NCI-H446 treated with DMSO at 0.1 percent for 48 hours (cell line): ENCODE measurements at places on chromosomes 2 and 18.
A peak's percentile ranks its signal among the peaks of the same experiment; 100 is the strongest.

DNA sequence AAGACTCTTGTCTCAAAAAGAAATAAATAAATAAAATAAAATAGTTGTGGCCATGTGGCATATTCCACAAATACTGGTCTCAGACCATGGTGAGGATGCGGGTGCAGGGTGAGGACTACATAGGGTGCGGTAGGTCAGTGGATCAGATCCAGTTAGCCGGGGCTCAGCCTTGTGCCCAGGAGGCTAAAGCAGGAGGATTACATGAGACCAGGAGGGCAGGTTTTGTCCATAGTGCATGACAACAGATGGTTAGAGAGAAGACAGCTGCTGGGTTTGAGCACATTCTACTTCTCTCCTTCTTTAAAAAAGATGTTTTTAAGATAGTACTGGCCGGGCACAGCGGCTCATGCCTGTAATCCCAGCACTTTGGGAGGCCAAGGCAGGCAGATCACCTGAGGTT, 12.8 kb upstream of the PSD4 start:
- DNase-seq = no peak

- no peak for DNase-seq
Measured at GRCh38 chr2:168323529-168324021, 76.2 kb upstream of the STK39 start.

- no peak for DNase-seq
Measured at GRCh38 chr2:47867205-47867604, 39.1 kb downstream of the FBXO11 start.

- DNase-seq = no peak
Measured at GRCh38 chr2:34368304-34368703, 769.2 kb upstream of the FAM98A start.

DNA sequence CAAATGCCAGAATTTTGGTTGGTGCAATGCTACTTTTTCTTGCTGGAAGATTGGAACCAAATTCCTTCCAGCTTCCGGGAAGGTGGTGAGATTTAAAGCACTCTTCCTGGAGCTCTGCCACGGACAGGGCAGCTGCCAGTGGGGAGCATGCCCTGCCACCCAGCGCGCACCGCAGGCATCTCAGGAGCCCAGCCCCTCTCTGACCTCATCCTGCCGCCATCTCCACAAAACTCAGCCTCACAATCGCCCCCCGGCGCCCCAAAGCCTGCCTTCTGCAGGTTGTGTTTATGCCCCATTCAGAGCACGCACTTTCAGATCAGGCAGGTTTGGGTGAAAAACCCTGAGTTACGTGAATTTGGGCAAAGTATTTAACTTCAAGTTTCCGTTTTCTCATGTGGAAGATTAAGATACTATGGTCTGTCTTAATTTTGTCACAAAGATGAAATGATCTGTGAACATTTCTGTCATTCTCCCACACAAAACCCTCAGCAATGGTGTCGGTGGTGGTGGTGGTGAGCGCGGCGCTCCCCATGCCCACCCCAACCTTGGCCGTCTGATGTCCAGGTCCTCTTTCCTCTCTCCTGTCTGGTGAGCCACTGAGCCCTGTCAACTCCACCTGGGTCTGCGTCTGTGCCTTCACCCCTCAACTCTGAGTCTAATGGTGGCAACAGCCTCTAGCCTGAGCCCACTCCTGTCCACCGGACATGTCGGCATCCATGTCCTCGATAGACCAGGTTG, 282.8 kb upstream of the SALL3 start:
- DNase-seq = no peak

- DNase-seq = no peak
Measured at GRCh38 chr2:196077821-196078220, 9.2 kb upstream of the DNAH7 start.

DNA sequence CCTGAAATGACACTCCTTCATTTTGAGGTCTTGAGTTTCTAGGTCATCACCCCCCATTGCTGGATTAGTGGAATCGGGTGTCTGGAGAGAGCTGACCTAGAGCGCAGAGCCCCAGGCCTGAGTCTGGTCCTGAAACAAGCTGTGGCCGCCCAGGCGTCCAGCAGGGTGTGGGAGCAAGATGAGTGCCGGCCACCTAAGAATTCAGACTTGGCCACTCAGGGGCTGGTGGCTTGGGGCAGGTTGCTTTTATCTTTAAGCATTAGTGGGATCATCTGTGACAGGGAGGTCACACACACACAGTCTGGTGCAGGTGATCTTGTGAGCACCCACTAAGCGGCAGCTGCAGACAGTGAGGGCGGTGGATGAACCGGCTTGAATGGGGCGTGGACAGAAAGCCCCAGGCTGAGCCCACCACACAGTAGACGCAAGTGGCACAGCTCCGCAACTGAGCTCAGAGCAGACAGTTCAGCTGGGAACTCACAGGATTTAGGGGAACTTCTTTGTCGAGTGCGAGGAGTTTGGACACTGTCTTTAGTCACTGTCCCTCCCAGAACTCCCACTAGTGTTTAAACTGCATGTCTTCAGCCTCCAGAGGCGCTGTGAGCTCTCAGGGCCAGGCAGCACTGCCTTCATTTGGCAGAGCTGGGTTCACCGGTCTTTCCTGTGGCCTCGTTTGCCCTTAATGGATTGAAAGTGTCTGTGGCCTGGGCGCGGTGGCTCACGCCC, 21.5 kb downstream of the ITGB1BP1 start:
- no peak for DNase-seq

- no peak for DNase-seq
Measured at GRCh38 chr2:48767330-48767729, 11.8 kb upstream of the LHCGR start.

DNA sequence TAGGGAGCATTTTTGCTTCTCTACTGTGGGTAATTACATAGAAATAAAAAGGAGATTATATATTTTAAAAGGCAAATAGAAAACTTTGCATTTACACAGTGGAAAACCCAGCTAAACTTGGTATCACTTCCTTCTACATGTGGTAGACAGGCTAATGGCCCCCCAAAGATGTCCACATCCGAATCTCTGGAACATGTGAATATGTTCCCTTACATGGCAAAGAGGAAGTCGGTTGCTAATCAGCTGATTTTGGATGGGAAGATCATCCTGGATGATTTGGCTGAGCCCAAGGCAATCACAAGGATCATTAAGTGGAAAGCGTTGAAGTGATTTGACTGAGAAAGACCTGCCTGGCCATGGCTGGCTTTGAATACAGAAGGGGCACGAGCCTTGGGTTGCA, 26.2 kb downstream of the CREG2 start:
- no peak for DNase-seq

DNA sequence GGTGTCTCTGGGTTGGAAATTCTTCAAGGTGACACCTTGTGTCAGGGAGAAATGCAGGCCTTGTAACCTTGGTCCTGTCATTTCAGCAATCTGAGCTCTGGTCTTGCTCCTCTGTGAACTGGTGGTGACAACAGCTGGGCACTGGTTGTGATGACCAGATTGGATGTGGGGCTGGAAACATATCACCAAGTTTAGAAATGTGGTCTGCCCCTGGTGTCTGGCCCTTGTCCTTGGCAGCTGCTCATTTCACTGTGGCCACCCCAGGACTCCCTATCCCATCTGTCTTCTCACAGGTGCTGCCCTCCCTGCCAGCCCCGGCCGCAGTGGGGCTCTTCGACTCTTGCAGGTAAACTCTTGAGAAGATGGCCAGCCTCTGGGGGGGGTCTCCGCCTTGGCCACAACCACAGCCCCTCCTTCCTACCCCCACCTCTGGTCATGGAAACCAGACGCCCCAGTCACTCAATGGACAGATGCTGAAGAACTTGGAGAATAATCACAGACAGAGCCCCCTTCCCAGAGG, 20.7 kb downstream of the SIX3 start:
- no peak for DNase-seq

GRCh38 chr2:230946429-230947234, 21.6 kb upstream of the GPR55 start:
- DNase-seq = no peak

- no peak for DNase-seq
Measured at GRCh38 chr2:187174582-187174981, 273.5 kb downstream of the CALCRL start.

DNA sequence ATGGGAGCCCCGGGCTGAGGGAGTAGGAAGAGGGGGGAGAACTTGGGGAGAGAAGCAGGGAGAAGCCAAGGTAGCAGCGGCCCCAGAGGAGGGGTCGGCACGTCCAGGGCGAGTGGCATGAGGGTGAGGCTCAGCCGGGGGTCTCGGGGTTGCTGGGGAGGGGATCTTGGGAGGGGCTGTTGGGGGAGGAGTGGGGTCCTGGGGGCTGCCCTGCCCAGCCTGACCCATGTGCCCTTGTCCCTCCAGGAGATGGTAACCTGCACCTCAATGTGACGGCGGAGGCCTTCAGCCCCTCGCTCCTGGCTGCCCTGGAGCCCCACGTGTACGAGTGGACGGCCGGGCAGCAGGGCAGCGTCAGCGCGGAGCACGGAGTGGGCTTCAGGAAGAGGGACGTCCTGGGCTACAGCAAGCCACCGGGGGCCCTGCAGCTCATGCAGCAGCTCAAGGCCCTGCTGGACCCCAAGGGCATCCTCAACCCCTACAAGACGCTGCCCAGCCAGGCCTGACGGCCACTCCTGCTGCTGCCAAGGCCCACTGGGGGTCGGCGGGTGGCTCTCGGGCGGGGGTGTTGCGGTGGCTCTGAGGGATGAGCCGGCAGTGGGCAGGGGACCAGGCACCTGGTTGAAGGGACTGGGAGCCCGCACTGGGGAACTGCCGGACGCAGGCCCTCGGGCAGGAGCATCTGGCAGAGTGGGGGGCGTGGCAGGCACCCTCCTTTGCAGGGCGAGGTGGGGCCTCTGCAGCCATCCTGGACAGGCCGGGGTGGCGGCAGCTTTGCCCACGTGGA, 9.0 kb upstream of the GAL3ST2 start:
- DNase-seq = no peak

- peak; percentile 90 for DNase-seq
Measured at GRCh38 chr18:64929036-64929435, 780.1 kb upstream of the LINC00305 start.

- no peak for DNase-seq
Measured at GRCh38 chr2:218125626-218126080, at the start of gene CXCR2. TSS of gene CXCR2 (plus strand) at chr2:218126028. CDS start at chr2:218134802, 8,774 bp downstream.

DNA sequence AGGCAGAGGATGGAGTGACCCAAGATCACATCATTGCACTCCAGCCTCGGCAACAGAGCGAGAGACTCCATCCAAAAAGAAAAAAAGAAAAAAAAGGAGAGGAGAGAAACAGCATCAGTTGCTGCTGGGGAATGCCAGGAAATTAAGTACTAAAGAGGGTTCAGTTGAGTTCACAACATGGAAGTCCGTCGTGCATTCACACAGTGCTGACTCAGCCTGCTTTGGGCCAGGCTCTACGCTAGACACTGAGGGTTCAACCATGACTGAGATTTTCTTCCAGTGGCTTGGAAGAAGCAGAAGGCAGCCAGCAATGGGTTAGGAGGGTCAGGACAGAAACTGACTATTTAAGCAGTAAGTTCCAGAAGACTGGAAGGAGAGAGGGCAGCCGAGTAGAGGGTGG, 108.8 kb downstream of the FMNL2 start:
- no peak for DNase-seq

GRCh38 chr2:69242651-69243051, 144.4 kb downstream of the GFPT1 start:
- DNase-seq = no peak

DNA sequence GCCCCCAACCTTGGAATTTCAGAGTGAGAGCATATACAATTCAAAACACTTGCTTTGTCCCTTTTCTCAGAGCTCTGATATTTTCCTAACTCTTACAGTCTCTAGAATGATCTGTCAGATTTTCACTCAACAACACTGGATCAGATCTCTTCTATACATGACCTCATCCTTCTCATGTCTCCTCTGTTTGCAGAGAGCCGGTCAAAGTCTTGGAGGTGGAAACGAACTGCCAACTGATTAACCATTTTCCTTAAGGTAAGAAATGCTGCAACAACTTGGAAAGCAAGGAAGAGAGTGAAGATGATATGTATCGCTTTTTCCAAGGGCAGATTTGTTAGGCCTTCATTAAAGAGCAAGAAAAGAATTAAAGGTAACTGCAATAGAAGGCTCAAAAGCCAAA, 4.9 kb downstream of the TMEM17 start:
- no peak for DNase-seq
